SK-N-SH treated with all-trans-retinoic acid at 6 μM for 48 hours (cell line): ENCODE measurements at places on chromosomes 6 and 20.

GRCh38 chr6:142297996-142298753, 3.6 kb upstream of the ADGRG6 start:
- peak; percentile 29 for ATAC-seq

GRCh38 chr6:15061180-15061641, 184.7 kb upstream of the JARID2 start:
- ATAC-seq, result no peak

DNA sequence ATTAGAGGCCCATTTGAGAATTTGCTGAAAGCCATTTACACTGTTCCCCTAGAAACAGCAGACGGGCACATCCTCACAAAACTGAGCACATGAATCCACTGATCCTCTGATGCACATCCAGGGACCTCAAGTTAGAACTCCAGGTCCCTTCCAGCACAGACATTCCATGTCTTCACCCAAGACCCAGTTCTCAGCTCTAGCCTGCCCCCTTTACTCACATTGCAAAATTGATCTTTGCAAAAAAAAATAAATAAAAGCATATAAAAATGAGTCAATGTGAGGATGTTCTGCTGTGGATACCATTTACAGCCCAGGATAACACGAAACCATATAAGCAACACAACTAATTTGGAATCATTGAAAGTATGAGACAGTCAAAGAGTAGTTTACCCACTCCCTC, 458.2 kb upstream of the JARID2 start:
- no peak for ATAC-seq

DNA sequence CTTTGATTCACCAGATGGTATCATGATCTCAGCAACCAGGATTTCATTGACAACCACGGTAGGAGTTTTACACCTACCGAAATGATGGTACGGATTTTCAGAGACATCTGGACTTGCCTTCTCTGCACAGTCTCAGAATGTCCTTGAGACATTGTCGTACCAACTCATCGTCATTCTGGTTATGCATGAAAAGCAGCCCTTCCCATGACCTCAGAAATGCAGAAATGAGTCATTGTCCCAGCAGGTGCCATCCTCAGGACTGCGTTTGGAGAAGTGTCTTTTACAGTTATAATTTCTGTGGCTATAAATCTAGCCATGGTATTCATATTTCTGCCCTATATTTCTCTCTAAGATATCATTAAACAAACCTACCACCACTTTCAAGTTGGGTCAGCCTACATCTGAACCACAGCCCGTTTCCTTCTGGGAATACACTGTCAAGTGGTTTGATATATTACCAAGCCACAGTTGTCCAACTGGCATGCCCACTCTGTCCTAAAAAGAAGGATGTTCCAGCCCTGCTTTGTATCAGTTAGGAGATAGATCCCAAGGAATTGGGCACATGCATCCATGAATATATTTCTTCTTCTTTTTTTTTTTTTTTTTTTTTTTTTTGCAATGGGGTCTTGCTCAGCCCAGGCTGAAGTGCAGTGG, 7.5 kb upstream of the BFSP1 start:
- ATAC-seq, result no peak

DNA sequence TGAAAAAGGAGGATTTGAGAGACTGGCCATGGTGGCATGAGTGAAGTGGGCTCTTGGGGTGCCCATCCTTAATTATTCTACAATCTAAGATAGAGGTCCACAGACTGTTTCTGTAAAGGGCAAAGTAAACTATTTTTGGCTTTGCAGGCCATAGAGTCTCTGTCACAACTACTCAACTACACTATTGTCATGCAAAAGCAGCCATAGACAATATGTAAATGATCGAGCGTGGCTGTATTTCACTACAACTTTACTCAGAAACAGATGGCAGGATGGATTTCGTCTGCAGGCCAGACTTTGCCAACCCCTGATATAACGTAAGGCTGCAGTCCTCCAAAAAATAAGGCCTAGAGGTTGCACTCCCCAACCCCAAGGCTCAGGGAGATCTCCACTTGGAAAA, 58.2 kb upstream of the NAA20 start:
- ATAC-seq, result no peak

- peak; percentile 88 for ATAC-seq
These were observed 196.4 kb upstream of the CCN2 start for GRCh38 chr6:132147530-132148011.

GRCh38 chr20:11222243-11222642, 548.4 kb upstream of the JAG1 start:
- no peak for ATAC-seq

DNA sequence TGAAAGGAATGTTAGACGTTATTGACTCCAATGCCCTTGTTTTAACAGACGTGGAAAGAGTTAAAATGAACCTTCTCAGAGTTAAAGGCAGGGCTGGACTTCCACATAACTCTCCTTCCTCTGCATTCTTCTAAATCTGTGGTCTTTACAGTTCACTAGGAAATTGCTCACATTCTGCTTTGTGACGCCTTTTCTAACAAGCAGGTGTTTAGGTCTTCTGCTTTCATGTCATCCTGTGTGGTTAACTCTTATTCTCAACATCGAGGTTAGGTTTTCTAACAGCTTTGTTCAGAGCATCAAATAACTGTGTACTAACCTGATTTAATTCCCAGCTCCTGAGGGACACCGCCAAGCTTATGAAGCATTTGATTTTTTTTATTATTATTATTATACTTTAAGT, 81.3 kb upstream of the NT5E start:
- ATAC-seq, result no peak

DNA sequence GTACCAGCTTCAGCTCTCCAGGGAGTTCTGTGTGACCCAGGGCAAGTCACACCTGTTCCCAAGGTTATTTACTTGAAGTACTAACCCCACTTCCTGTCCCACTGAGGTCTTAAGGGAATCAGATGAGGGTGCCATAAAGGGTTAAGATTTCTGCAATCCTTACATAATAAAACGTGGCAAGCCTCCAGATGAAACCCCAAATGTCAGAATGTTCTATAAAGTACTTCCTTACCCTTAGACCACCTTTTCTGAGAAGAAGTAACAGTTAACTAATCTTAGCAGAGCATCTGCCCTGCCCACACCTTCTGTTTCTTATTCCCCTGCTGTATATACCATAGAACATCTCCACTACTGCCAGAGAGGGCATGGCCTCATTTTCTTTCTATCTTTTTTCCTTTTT, 6.0 kb upstream of the AVP start:
- ATAC-seq, result no peak

- no peak for ATAC-seq
These were observed 70.7 kb downstream of the LYRM2 start for GRCh38 chr6:89567630-89568390.

GRCh38 chr6:124029567-124029966, 225.9 kb downstream of the NKAIN2 start:
- ATAC-seq, result no peak

DNA sequence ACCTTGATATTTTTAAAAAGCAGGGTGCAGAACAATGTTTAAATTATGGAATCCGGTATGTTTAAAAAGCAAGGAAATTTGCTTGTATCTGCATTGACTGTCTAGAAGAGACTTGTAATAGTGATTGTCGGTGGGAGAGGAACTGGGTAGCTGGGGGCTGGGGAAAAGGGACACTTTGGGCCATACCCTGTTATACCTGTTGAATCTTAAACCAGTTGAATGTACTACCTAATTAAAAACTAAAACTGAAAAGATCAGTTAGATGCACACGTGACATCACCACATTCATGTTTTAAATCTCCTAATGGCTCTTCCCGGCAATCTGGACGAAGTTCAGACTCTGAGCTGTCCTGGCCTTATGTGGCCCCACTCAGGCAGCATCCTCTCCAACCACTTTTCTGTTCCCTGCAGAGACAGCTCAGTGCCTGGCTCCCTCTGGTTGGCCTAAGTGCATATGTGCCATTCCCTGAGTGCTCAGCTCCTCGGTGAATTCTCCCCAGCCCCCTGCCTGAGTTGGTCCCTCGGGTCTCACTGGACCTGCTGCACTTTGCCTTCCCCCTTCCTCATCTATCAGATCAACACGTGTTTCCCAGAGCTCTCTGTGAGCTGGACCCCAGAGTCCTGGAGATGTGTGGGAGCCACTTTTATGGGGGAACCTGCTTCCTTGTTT, 36.3 kb downstream of the SLC52A3 start:
- ATAC-seq, result no peak

DNA sequence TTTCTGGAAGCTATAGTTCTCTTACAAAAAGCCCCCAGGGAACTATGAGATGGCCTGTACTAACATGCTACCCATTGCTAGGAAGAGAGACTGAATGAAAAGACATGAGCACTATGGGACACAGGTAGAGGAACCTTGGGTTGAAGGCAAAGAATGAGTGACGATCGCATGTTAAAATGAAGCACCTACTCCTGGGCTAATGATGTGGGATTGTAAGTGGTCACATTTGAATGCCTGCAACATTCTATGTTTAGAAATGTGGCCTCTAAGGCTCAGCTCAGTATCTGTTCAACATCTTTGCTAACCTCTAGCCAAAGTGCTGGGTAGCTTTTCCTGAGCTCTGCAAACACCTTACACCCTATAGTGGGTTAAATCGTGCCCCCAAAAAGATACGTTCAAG, 5.2 kb upstream of the ZC3H12D start:
- ATAC-seq, result no peak

GRCh38 chr6:106141441-106142237, 55.5 kb downstream of the PRDM1 start:
- ATAC-seq, result no peak

DNA sequence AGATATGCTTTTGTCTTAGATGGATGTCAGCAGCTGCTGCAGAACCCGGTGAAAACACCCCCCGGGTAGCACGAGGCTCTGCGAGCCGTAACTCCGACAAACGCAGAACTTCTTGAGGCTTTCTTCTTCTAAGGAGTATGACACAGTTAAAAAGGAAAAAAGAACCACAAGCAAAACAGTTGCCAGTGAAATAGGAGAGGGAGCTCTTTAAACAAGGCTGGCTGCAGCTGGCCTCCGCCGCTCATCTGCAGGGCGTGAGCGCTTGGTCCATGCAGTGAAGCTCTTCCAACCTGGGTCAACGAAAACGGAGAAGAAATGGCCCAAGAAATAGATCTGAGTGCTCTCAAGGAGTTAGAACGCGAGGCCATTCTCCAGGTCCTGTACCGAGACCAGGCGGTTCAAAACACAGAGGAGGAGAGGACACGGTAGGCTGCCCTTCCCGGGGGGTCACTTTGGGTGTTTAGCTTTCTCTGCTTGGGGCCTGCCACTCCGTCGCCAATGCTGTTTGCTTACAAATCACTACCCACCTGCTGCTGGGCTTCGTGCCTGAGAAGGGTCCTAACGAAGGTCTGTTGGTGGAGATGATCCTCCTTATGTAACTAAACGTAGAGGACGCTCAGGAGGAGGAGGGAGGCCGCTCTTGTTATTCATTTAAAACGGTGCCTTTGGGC, 13.2 kb downstream of the SYTL3 start:
- ATAC-seq, result no peak

DNA sequence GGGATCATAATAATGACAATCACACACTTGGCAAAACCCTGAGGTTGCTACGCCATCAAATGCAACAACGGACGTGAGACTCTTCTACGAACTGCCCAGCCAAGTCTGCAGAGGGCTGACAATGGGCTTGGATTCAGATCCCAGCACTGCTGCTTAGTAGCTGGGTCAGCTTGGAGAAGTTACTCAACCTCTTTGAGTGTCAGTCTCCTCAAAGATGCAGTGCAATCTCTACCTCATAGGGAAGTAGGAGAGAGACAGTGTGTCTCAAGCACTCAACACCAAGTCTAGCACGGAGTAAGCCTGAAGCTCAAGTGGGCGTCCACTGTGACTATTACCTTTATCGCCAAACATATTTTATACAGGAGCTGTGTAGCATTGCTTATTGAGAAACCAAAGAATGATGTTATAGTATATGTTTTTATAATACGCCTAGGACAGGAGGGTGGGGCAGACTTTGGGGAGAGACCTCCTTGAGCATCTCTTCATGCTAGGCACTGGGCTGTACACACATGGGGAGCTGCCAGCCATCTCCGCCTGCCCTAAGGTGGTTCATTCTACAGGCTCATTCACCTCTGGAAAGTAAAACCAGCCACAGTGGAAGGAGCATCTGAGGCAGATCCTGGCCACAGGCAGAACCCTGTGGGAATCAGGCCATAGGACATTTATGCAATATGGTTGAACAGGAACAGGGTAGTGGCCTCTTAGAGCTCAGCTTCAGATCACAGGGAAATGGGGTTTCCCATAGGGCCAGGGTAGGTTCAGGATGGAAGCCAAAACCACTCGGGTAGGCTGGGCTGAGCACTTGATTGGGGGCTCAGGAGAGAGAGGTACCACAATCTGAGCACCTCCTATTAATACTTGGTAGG, 160.2 kb downstream of the MRPL14 start:
- ATAC-seq, result no peak
